BE2C (cell line): ENCODE measurements at places on chromosomes 6 and 20.

DNA sequence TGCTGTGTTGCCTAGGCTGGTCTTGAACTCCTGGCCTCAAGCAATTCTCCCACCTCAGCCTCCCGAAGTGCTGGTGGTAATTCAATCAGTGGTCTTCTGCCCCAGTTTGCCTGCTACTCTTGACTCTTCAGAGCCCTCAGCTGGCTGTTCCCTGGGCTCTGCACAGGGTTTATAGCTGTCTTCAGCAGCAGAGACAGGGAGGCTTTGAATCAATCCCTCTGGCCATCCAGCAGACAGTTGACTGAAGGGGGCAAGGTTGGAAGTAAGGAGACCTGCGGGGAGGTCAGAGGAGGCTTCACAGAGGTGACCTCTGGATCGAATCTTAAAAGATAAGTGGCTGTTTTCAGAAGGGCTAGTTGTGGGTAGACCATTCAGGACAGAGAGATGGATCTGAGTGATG lies 26.0 kb upstream of the KIF3B start:
- DNase-seq: no peak

DNA sequence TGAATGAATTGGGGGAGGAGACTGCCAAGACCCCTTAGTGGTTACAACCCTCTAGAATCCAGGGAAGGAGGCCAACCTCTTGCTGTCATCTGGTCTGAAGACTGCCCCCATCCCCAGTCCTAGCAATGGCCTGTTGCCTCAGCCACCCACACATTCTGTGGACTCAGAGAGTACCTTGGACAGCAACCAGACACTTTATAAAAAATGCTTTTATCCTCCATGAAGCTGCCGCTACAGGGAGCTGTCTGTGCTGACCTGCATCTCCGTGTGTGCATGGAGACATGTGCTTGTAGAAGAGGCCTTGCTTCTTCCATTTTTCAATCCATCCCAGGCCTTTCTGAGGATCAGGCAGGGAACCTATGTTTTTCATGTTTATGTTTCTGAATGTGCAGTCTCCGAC lies 15.2 kb downstream of the CDH22 start:
- no peak for DNase-seq

DNA sequence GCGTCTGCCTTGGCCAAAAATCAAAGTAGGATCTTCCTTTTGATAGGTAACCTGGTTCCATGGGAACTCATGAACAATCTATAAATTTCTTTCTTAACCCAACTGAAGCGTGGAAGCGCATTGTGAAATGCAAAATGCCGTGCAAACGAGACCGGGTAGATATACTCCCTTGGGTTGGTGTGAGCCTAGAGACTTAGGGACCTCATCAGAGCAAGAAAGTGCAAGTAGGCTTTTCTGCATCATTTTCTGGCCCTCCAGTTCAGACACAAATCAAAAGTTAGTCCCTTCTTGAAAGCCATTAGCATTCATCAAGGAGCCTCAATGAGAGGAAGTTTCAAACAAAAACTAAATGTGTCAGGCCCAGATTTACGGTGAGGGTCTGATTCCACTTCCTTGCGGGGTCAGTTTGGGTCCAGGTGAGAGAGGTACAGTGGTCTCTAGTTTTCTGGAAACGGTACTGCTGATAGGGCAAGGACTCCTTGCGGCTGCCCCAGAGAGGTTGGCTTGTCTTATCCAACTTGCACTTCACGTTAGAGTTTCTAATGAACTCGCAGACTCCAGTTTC lies 5.3 kb upstream of the ZNF184 start:
- no peak for DNase-seq

DNA sequence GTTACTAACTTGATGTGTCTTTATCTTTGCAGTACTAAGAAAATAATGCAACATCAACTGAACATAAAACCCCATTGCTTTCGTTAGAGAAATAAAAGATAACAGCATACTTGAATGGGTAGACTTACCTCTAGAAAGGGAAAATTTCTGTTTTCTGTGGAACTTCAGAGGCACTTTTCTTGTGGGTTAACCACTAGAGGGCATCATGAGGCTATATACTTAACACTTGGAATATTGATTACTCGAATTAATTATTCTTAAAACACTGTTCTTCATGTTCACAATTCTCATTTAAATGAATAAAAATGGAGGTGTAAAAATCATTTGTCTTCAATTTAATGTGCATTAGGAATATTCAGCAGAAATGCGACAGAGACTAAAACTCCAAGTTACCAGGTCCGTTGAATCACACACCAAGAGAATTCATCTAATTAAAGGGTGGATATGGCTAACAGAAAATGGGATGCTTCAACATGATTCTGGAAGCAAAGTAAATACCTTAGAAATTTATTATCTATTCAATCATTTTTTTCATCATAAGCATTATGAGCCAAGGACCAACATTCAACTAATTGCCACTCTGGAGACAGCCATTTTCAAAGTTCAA lies 330.8 kb upstream of the PREP start:
- DNase-seq: no peak

GRCh38 chr20:47551841-47552240 lies 50.2 kb downstream of the NCOA3 start:
- peak; percentile 36 for DNase-seq

DNA sequence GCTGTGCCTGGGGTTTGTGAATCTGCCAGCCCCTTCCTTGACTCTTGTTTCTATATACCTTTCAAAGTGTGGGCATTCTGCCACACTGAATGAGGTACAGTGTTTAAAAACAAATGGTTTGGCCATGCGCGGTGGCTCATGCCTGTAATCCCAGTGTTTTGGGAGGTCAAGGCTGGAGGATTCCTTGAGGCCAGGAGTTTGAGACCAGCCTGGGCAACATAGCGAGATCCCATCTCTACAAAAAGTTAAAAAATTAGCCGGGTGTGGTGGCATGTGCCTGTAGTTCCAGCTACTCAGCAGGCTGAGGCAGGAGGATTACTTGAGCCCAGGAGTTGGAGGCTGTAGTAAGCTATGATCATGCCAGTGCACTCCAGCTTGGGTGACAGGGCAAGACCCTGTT lies 5.8 kb downstream of the FAM83D start:
- no peak for DNase-seq

- DNase-seq: no peak
Measured at GRCh38 chr6:85463621-85464259, 13.9 kb downstream of the NT5E start.

GRCh38 chr20:47315339-47316056 lies 41.0 kb downstream of the ZMYND8 start:
- no peak for DNase-seq

GRCh38 chr20:19497064-19497463 lies 261.0 kb upstream of the RIN2 start:
- no peak for DNase-seq

DNA sequence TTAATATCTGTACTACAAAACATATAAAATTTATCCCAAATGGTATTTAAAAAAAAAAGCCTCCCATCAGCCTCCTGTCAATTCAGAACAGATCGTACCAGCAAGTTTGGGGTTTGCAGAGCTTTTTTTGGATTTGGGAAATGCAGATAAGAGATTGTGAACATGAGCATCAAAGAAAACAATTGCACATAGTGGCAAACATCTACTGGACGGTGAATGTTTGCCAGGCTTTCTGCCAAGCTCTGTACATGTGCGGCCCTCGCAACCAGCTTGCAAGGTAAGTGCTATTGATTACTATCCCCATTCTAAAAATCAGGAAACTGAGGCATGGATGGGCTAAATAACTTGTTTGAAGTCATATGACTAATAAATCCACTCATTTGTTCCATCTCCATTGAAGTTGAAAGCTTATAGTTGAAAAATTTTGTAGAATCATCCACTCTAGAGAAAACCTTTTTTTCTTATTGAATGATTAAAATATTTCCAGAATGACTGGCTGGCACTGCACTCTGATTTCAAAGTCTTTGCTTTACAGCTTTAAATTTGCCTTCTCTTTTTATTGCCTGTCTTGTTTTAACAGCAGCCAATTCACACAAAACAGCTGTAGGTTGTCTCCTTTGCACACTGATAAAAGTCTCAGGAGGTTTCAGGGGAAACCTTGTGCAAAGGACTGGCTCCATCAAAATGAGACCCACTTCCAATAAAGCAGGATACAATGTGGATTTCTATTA lies 37.4 kb upstream of the SIRT5 start:
- no peak for DNase-seq

DNA sequence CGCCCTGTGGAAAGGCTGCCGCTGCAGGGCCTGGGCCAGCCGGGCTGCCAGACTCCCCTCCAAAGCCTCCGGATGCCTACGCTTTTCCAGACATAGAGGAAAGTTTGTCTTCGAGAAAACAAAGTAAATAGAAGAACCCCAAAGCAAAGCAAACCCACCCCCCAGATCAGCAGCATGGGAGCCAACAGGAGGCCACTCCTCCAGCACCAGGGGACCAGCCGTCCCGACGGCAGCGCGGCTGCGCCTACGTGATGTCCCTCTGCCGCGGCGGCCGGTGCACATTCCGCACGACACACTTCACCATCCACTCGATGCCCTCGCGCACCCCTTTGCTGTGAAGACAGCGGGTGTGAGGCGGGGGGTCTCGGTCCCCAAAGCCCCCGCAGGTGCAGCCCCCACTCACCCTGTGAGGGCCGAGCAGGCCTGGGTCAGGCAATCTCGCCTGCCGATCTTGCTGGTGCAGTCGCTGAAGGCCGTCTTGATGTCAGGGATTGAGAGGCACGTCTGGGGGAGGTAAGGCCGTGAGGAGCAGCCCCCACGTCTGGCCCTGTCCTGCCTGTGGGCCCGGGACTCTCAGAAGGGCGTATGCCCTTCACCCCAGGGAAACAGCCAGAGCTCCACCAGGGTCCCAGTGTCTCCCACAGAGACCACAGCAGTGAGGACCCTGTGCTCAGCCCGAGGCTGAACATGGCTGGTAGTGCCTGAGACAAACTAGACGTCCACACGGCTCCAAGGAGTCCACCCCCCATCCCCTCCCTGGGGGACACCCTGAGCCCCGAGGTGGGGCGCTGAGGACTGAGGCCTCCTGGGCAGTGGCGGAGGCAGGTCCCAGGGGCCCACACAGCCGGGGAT lies 4.0 kb downstream of the TNFRSF6B start:
- peak; percentile 33 for DNase-seq

GRCh38 chr6:85421972-85422371 lies 27.9 kb upstream of the NT5E start:
- DNase-seq: no peak

DNA sequence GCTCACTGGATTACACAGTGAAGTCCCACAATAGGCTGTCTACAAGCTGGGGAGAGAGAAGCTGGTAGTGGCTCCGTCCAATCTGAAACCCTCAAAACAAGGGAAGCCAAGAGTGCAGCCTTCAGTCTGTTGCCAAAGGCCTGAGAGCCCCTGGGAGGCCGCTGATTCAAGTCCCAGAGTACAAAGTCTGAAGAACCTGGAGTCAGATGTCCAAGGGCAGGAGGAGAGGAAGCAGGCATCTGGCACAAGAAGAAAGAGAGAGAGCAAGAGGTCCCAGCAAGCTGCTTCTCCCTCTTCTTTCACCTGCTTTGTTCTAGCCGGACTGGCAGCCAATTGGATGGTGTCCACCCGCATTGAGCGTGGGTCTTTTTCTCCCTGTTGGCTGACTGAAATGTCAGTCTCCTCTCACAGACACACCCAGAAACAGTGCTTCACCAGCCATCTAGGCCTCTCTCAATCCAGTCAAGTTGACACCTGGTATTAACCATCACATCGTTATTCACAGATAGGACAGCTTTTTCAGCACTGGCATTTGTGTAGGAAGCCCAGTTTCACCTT lies 51.2 kb downstream of the CRYBG1 start:
- no peak for DNase-seq

GRCh38 chr6:37826188-37826587 lies 6.7 kb downstream of the ZFAND3 start:
- no peak for DNase-seq

DNA sequence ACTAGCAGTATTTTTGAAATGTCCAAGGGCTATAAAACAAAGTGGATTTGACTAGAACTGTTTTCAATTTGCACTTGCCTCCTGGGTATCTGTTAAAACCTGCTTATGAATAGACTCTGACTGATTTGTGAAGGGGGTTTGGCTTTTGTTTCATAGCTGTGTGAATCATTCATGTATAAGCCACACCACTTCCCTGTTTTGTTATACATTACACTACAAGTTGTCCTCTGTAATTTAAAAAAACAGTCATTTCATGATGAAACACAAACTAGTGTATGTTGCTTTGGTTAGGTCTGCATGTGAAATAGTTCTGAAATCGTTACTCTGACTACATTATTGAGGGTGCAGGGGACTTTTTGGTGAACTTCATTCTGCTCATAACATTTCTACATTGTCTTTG lies 121.7 kb downstream of the NKAIN2 start:
- no peak for DNase-seq

DNA sequence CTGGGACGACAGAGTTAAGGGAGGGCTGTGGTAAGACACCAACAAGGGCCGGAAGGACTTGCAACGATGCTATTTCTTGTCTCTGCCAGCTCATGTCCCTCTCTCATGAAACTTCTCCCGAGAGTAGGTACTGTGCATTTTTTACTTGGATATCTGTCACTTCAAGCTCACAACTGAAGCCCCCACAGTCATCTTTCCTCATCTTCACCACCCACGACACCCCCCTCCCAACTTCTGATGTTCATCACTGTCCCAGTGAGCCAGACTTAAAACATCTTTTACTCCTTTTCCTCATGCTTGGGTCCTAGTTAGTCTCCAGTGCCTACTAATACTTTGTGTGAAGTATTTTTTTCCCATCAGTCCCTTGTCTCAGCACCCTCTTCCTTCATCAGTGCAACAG lies 34.6 kb upstream of the SRPK1 start:
- no peak for DNase-seq

GRCh38 chr6:11231564-11232192 lies 790 bp downstream of the NEDD9 start:
- DNase-seq: no peak

- no peak for DNase-seq
Measured at GRCh38 chr6:122075917-122076316, 323.5 kb upstream of the HSF2 start.

DNA sequence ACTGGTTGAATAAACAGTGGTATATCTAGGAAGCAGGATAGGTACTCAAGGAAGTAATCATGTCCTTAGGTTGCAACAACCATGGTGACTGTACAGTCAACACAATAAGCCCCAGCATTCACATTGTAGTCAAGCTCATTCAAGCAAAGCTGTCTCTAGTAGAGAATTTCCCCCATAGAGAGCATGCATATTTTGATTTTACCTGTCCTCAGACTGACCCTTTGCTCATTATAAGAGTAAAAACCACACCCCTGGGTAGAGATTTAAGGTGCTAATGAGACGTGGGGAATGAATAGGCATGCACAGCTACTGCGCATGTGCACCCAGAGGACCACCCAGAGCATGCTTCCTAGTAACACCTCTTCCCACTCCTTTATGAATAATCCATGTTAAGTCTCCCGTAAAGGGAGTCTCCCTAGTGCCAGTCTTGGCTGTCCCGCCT lies 6.1 kb upstream of the RNF8 start:
- no peak for DNase-seq

GRCh38 chr6:107594736-107595135 lies 104.8 kb downstream of the SOBP start:
- DNase-seq: no peak

GRCh38 chr6:7537565-7538174 lies 3.8 kb upstream of the DSP start:
- no peak for DNase-seq

GRCh38 chr20:45937765-45938164 lies 3.3 kb downstream of the PCIF1 start:
- DNase-seq: no peak
